Cardiac septum (tissue), 1 donor: ENCODE measurements at places on chromosomes 16 and 17. TPM values are rescaled to one million over a fixed set of nuclear protein-coding genes. Genes with fewer than 3 reads are reported as not detected.

GRCh38 chr17:43665084-43665936, 3.6 kb upstream of the MEOX1 start:
- DNase-seq = peak; percentile 81

GRCh38 chr16:27867122-27868110, 196.1 kb downstream of the GSG1L start:
- no peak for DNase-seq

- DNase-seq = no peak
Measured at GRCh38 chr17:48994549-48995303, 2.5 kb upstream of the IGF2BP1 start.

- no peak for DNase-seq
Measured at GRCh38 chr17:50564916-50565315, 4.4 kb downstream of the CACNA1G start.

DNA sequence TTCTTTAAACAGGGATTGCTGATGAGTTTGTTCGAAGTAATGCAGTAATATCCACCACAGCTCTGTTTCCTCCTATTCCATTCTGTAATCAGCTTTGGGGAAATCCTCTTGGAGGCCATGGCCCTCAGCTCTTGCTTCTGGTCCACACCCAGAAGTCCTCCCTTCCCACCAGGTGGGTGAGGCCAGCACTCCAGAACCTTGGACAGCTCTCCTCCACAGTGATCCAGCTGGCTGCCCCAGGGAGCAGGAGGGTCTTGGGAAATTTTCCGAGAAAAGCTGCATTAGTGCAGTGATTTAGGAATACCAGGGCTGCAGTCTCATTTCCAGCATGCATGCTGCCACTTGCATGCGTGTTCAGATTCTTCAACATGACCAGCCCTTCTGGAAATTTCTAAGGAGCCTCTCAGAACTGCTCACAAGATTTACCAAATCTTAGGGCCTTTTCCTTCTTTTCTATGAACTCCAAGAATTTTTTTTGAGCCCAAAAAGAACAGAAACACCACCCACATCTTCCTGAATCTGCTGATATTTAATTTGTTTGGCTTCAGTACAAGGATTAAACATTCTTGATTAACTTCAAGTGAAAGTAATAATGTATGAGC, 4.2 kb downstream of the SMPD3 start:
- peak; percentile 26 for DNase-seq

DNA sequence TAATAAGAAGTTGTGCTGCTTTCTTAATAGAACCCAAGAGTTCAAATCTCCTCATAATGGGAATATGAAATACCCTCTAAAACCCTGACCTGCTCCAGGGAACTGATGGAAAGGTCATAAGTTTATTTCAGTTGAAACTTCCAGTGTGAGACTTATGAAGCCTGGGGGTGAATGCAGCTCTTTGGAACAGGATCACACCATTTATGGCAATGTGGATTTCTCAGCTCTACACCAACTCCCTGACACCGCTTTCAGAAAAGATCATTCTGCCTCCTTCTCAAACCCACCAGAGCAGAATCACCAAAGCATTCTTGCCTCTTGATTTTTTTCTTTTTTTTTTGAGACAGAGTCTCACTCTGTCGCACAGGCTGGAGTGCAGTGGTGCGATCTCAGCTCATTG, 16.7 kb upstream of the KPNB1 start:
- DNase-seq = no peak

DNA sequence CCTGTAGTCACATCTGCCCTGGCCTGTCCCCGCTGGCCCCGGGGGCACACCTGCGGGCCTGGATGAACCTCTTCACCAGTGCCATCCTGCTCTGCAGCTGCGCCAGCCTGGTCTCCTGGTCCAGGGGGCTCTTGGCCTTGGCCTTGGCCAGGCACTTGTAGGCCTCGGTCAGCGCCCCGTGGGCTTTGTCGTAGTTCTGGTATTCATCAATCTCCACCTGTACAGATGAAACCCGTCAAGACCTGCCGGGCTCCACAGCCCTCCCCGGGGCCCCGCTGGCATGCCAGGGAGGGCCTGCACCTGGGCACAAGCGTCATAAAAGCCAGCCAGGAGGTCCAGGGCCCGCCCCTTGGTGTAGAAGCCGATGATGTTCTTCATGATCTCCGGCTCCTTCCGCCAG, 13.6 kb upstream of the TMEM204 start:
- DNase-seq = no peak

DNA sequence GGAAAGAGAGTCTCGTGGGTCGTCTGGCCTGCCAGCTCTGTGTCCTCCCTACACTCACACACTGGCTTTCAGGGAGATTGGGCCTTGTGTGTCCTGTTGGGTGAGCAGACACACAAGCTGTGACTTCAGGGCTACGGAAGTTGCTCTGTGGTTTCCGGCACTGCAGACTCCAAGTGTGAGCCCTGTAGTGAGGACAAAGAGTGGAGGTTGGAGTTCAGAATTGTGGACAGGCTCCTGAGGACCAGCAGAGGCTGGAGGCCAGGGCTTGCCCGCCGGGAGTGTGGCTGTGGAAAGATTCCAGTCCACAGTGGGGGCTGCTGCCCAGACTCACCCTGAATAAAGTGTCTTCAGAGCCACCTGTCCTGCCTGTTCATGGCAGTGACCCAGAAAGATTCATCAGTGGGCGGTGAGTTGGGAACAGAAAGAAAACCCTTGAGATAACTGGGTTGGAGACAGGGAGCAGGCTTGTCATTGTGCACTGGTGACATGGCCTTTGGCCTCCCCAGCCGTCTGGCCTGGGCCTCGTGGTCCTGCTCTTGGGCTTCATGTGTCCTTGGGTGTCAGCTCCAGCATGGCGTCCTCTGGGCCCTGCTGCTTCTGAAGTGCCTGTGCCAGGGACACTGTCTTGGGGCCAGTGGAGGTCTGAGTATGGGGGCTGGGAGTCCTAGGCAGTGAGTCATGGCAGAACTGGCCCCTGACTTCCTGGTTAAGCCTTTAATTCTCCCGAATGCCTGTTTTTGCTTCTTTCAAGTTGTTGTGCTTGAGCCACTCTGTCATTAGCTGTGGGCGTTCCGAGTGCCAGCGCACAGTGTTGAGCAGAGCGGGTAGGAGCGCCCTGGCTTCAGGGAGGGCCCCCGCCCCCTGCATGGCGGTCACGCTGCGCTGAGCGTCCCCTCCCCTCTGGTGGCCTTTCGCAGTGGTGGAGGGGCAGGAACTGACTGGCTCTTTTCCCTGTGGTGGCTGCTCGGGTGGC, 19.9 kb upstream of the ZNF750 start:
- DNase-seq = no peak

- no peak for DNase-seq
Measured at GRCh38 chr16:30992276-30992780, 7.3 kb downstream of the HSD3B7 start.

DNA sequence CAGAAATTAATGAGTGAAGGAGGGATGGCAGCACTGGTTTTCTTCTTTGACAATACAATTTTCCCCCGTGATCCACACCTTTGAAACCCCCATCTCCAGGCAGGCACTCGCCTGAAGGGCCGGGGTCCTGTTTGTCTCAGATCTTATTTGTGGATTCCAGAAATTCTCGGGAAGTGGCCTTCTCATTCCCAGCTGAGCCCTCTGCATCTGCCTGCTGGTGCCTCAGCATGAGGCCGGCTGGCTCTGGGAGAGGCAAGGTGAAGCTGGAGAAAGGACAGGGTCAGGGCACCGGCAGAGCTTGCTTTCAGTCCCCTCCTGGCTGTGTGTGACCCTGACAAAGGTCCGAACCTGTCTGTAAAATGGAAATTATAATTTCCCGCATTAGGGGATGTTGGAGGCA, 35.8 kb upstream of the C1QL1 start:
- DNase-seq = no peak

- DNase-seq = no peak
Measured at GRCh38 chr16:29729116-29729521, 16.7 kb downstream of the C16orf54 start.

- no peak for DNase-seq
Measured at GRCh38 chr16:10569621-10570020, 10.8 kb downstream of the EMP2 start.

DNA sequence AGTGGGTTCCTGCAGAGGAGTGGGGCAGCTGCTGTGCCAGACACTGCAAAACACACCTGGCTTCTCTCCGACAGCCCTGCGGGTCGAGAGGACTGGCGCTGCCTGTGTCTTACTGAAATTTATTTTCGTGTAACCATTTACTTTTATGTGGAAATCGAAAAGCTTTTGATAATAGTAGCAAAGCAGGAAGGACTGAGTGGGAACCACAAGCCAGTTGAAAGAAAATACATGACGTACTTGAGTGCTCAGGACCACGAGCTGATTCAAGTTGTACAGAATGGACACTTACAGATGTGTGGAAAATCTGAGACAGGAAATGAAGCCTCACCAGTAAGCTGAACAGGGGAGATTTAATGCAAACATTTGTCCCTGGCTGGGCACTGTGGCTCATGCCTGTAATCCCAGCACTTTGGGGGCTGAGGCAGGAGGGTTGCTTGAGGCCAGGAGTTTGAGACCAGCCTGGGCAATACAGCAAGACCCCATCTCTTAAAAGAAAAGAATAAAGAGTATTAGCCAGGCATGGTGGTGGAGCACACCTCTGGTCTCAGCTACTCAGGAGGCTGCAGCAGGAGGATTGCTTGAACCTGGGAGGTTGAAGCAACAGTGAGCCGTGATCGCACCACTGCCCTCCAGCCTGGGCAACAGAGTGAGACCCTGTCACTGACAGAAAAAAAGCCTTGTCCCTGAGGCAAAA, 11.3 kb upstream of the RPL13 start:
- DNase-seq = no peak

DNA sequence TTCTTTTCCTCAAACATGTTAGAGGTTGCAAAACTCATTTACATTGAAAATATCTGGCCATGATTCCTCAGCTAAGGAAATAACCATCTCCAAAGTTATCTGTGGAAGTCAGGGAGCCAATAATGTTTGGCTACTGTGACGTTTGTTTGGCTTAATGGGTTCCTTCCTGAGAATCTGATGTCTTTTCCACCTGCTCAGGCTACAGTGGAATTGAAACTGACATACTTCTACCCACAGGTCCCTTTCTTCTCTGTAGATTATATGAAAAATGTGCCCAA, 221.1 kb upstream of the XYLT1 start:
- DNase-seq = no peak

DNA sequence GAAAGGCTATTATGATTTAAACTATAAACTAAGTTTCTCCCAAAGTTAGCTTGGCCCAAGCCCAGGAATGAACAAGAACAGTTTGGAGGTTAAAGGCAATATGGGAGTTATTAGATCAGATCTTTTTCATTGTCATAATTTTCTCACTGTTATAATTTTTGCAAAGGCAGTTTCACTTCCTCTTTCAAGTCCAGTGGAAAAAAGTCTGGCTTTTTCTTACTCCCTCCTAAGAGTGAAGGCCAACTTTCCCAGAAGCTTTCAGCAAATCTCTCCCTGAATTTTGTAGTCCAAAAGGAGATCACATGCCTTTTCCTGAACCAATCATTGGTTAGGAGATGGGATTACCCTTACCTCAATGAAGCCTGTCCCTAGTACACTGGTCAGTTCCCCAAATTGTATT, 9.1 kb upstream of the BLMH start:
- no peak for DNase-seq

- no peak for DNase-seq
Measured at GRCh38 chr17:60386147-60387058, 5.5 kb downstream of the USP32 start.

DNA sequence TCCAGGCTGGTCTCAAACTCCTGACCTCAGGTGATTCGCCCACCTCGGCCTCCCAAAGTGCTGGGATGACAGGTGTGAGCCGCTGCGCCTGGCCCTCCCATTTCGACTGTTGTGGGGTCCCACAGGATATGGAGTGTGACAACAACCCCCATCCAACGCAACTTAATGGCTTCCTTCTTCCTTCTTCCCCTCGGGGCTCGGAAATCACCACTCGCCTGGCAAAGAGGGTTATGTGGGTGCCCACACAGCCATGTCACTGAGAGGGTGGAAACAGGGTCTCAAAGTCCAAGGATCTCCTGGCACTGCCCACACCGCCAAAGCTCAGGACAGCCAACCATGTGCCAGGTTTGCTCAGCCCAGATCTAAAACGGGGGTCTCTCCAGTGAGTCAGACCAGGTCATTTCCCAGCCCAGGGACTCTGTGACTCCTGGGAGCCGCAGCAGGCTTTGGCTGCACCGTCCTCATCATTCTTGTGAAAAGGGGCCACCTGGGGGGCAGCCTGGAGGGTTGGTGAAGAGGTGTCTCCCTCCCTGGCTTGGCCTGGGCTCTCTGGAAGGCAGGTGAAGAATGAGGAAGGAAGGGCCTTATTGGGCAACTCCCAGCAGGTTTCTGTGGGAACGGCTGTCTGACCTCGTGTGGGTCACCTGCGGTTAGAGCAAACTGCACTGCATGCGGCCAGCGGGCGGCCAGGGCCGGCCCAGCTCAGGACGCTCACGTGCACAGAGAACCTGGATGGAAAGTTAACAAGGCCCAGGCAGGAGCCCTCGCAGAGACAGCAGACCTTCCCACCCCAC, 25.3 kb upstream of the LITAF start:
- DNase-seq = peak; percentile 93

GRCh38 chr17:17613708-17614114, 22.2 kb upstream of the PEMT start:
- DNase-seq = no peak

- DNase-seq = no peak
Measured at GRCh38 chr17:6453279-6454024, 9.2 kb downstream of the PIMREG start.

DNA sequence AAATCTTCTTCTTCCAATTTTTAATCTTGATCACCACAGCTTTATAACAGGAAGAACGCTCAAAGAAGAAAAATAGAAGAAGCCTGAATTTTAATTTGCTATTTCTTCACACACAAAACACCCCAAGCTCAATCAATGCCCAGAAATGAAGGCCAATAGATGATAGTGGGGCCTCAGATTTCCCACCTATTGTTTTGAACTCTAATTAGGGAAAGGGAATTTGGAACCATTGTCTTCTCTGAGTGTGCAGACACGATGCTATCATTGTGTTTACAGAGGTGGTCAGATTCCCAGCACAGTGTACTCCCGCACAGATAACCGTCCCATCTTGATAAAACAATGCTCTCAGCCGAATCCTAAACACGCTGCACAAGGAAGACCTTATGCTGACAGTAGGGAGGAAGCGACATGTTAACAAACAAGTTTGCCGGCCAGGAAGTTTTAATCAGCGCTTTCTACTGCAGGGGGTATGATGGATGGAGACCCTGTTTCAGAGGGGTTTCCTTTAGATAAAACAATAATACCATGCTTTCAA, 684.7 kb downstream of the MAF start:
- no peak for DNase-seq

Gene KRT36
- not detected for total RNA-seq

Gene TNFRSF17
- not detected for total RNA-seq

Gene NOXO1
- not detected for total RNA-seq

Gene ST6GALNAC2
- 6.2 TPM for total RNA-seq

Gene WFDC1
- total RNA-seq = 1.0 TPM

Gene PYY
- total RNA-seq = not detected

Gene HOXB8
- total RNA-seq = not detected

Gene NGFR
- 9.9 TPM for total RNA-seq

Gene RHOT1
- total RNA-seq = 39.4 TPM

Gene GRIN2A
- total RNA-seq = 1.1 TPM

Gene SSTR5
- total RNA-seq = 0.57 TPM

Gene EMP2
- total RNA-seq = 51.1 TPM

Gene RAMP2
- total RNA-seq = 45.8 TPM

Gene GINS2
- 0.38 TPM for total RNA-seq

Gene KRTAP2-3
- total RNA-seq = not detected
